Kidney tubule cell (primary cell): ENCODE measurements at places on chromosomes 7 and 10.

DNA sequence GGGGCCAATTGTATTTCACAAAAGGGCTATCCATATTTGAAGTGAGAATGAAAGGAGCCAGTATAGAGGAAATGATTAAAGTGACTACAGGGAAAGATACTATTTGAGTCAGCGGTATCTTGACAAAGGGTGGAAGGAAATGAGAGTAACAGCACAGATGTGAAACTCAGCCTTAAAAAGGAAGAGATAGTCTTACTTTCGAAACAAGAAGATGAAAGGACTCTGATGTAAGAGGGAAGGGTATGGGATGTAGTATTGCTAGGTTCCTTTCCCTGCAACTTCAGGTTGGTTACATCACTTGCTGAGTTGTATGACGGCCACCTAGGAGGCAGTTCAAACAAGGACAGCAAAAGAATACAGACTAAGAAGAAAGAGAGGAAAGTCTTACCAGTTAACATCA is 13.7 kb downstream of the CISD1 start:
- no peak for DNase-seq

DNA sequence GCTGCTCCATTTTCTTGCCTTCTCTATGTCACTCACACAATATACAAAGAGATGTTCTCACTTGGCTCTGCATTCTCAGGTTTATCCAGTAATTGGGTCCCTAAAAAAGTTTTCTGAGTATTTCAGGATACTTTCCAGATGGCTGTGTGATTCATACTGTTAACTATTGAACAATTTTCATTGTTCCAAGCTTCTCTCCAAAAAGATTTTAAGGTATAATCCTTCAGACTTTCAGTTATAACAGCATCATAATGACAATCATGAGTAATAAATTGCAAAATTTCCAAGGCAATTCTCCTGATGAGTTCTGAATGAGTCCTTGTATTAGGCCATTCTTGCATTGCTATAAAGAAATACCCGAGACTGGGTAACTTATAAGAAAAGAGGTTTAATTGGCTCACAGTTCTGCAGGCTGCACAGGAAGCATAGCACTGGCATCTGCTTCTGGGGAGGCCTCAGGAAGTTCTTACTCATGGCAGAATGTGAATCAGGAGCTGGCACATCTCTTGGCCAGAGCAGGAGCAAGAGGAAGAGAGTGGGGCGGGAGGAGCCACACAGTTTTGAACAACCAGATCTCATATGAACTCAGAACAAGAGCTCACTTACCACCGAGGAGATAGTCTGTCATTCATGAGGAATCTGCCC is 148.1 kb downstream of the SLC16A9 start:
- peak; percentile 50 for DNase-seq

DNA sequence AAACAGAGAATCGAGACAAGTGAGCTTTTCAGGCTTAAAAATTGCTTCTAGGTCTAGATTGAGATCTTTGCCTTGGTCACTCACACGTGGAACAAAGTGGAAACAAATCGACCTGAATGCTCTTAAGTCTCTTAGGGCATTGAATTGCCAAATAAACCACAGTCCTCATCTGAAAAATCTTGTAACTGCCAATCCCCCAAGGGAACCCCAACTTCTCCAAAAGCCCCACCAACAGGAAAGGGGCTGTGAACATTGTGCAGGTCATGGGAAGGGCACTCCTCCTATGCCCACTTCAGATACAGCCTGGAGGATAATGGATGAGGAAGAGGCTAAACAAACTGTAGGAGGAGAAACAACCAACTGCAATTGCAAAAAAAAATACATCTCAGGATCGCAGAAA is 91.3 kb downstream of the DGKI start:
- DNase-seq, result no peak

GRCh38 chr7:44185729-44186128 is 3.5 kb downstream of the GCK start:
- no peak for DNase-seq

DNA sequence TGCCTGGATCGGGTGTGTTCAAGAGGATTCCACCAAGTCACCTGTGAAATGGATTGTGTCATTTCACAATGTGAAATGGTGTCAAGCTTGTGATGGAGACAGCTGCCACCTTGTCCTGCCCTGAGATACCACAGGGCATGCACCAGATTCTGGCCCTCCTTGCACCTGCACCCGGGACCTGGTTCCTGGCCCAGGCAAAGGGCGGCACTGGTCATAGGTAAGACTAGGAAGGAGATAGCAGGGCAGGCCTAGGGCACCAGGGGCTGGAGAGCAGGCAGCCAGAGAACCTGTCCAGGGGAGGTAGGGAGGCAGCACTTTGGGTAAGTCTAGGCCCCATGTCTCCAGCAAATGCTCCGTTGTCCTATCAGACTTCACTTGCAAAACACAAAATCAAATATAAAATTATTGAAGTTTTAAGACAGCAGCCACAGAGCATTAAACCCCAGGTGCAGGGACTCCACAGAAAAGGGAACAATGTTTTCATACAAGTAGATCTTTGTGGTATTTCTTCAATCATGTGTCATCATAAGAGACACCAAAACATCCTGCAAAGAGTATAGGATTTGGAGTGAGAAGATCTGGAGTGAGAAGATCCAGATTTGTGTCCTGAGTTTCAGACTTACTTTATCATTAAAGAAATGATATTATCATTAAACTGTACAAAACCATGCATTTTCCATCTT is 22.7 kb upstream of the ZNF800 start:
- DNase-seq, result no peak

DNA sequence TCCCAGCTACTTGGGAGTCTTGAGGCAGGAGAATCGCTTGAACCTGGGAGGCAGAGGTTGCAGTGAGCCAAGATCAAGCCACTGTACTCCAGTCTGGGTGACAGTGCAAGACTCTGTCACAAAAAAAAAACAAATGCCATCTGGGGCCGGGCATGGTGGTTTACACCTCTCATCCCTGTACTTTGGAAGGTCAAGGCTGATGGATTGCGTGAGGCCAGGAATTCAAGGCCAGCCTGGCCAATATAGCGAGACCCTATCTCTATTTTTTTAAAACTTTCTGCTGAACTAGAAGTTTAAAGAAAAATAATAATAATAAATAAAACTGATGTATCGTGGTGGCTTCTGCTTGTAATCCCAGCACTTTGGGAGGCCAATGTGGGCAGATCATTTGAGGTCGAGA is 15.7 kb upstream of the RNF216 start:
- DNase-seq, result no peak

- peak; percentile 42 for DNase-seq
Measured at GRCh38 chr7:36862771-36863261, 138.5 kb upstream of the AOAH start.

GRCh38 chr7:102326157-102326889 is 29.9 kb downstream of the SPDYE6 start:
- no peak for DNase-seq

DNA sequence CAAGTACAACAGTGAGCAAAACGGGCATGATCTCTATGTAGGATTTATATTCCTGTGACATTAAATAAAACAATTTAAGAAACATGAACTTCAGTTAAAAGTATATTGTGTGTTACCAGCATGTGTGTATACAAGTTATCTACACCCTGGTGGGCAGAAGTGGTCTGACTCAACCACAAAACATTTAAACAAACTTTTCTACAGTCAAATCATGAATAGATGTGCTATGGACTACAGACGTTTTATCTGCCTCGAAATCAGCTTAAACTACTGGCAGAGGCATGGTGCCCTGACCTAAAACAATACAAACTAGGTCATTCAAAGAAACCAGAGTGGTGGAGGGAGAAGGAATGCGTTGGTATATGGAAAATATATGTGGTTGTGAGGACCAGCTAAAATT is 3.6 kb downstream of the ARL3 start:
- peak; percentile 37 for DNase-seq

GRCh38 chr10:109892117-109892516 is 31.2 kb downstream of the XPNPEP1 start:
- peak; percentile 47 for DNase-seq

GRCh38 chr7:148697256-148698006 is 1.3 kb upstream of the CUL1 start:
- DNase-seq, result peak; percentile 14
